Immature natural killer cell (primary cell): ENCODE measurements at places on chromosomes 1 and 21. TPM values are rescaled to one million over a fixed set of nuclear protein-coding genes. Genes with fewer than 3 reads are reported as not detected.
A peak's percentile ranks its signal among the peaks of the same experiment; 100 is the strongest.

CHODL gene
- 0.24 TPM for polyA plus RNA-seq

- DNase-seq, result no peak
Observed at GRCh38 chr21:31860851-31861250, 12.0 kb upstream of the HUNK start.

GRCh38 chr1:216984536-216984935, 261.3 kb upstream of the ESRRG start:
- no peak for DNase-seq

DNA sequence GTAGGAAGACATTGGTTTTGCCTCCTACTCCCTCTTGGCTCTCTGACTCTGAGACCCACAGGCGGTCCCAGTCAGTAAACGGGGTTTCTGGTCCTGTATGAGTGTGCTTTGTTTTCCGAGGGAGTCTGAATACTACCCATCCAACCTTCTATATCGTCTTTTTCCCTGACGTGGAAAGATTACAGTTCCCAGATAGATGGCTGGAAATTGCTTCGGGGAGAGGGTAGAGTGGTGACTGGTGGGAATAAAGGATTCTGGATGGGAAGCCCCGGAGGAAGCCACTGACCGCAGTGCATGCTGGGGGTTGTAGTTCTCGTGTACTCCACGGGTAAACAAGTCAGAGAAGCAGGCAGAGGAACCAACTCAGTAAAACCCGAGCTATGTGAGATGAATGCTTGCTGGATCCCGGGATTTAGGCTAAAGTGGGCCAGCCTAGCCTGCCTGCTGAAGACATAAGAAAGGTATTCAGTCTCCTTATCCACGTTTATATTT, 66.2 kb upstream of the IRF2BP2 start:
- peak; percentile 29 for DNase-seq
